ENCODE measurements at places on chromosomes 2 and 18.

- no peak for DNase-seq
These were observed 262.2 kb downstream of the HDAC4 start for GRCh38 chr2:239138610-239139009.

GRCh38 chr18:3604235-3604497 is 154.2 kb downstream of the TGIF1 start:
- DNase-seq, result no peak

- DNase-seq, result no peak
These were observed 96.8 kb upstream of the PPP1CB start for GRCh38 chr2:28654663-28655320.

- peak; percentile 66 for DNase-seq
These were observed 122.9 kb downstream of the TANC1 start for GRCh38 chr2:159091381-159091780.

DNA sequence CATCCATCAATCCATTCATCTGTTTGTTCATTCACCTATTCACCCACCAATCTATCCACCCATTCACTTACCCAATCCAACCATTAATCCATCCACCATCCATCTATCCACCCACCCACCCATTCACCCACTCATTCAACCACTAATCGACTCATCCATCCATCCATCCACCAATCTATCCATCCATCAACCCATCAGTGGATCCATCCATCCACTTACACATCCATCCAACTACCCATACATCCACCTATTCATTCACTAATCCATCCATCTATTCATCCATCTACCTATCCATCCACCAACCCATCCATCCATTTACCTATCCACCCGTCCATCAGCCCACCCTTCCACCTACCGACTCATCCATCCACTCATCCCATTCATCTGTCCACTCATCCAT is 11.3 kb downstream of the MYO7B start:
- DNase-seq, result no peak

GRCh38 chr2:174545240-174545639 is 52.4 kb downstream of the WIPF1 start:
- DNase-seq, result no peak

DNA sequence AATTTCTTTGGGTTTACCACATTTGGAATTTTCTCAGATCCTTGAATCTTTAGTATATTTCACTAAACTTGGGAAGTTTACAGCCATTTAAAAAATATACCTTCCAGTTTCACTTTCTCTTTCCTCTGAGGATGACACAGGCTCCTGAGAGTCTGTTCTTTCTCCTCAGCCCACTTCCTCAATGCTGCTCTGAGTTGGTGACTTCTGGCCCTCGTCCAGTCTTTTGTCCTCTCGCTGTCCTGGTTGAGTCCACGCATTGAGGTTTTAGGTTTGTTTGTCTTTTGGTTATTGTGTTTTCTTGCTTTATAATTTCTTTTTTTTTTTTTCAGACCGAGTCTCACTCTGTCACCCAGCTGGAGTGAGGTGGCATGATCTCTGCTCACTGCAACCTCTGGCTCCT is 40.7 kb upstream of the GALR1 start:
- peak; percentile 15 for DNase-seq

GRCh38 chr2:128520340-128520739 is 201.7 kb upstream of the HS6ST1 start:
- DNase-seq, result no peak

DNA sequence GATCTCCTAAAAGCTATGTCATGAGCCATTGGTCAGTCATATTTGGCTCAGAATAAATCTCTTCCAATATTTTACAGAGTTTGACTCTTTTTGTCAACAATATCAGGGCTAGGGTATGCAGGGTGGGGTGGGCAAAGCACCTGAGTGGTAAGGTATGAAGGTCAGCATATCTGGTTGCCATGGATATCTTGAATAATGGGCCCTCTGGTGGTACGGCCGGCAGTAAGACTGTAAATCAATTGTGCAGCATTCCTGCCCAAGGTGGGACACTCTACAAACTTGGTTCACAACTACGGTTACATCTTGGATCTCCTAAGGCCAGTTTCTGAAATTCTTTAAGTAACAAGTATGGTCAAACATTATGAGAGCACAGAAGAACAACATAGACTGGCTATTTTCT is 119.6 kb downstream of the SPOPL start:
- DNase-seq, result no peak

- no peak for DNase-seq
These were observed 27.6 kb upstream of the LGALSL start for GRCh38 chr2:64426183-64426952.

- no peak for DNase-seq
These were observed 13.4 kb downstream of the CERS6 start for GRCh38 chr2:168469281-168469988.

DNA sequence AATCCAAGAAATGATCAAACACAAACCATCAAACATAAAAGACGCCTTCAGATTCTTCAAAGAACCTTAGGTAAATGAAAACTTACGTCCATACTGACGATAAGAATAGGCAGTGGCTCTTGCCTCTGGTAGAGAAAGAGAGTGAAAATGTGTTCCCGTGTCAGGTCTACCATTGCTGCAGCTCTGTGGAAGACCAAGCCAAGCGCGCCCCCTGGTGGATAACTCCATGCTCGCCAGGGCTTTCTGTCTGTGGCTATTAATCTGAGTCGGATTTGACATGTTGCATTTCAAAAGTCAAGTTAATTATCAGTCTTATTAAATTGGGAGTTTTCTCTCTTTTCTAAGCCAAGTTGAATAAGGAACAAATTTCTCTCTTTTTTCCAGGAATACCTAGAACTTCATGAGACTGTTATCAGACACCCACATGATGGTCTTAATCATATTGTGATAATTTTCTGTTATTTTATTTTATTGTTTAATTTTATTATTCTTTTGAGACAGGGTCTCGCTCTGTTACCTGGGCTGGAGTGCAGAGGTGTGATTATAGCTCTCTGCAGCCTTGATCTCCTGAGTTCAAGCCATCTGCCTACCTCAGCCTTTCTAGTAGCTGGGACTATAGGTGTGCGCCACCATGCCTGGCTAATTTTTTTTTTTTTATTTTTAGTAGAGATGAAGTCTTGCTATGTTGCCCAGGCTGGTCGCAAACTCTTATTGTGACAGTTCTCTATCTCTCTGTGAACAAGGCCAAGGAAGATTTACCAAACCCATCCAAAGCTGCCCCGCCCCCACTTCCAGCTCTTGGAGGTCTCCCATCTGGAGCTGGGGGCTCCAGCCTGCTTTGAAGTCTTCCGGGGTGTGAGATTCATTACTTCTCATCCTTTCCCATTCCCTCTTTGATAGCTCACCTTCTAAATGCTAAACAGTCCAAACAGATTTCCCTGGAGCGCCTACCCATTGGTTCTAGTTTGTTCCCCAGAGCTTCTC is 15.8 kb upstream of the ZAP70 start:
- DNase-seq, result peak; percentile 86

GRCh38 chr2:163259489-163259888 is 420.9 kb upstream of the KCNH7 start:
- DNase-seq, result no peak

- no peak for DNase-seq
These were observed at the start of gene LRRTM4 for GRCh38 chr2:77521931-77522470. Gene LRRTM4, minus strand, starts transcription at chr2:77522376.

- peak; percentile 50 for DNase-seq
These were observed 398.8 kb downstream of the ARHGAP15 start for GRCh38 chr2:143528021-143528420.

DNA sequence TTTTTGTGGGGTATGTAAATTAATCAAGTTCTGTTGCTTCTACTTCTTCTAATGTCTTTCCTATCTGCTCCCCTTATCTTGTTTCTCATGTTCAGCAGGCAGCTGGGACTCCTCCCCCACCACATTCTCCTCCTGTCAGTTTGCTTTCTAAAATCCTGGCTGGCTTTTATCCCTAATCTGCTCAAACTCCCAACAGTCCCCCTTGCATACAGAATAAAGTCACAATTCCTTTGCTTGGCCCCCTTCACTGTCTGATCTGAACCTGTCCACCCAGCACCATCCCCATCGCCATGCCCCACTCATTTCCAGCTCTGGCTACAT is 2.2 kb downstream of the CFAP221 start:
- no peak for DNase-seq

GRCh38 chr18:55504808-55505207 is 83.2 kb downstream of the TCF4 start:
- no peak for DNase-seq

DNA sequence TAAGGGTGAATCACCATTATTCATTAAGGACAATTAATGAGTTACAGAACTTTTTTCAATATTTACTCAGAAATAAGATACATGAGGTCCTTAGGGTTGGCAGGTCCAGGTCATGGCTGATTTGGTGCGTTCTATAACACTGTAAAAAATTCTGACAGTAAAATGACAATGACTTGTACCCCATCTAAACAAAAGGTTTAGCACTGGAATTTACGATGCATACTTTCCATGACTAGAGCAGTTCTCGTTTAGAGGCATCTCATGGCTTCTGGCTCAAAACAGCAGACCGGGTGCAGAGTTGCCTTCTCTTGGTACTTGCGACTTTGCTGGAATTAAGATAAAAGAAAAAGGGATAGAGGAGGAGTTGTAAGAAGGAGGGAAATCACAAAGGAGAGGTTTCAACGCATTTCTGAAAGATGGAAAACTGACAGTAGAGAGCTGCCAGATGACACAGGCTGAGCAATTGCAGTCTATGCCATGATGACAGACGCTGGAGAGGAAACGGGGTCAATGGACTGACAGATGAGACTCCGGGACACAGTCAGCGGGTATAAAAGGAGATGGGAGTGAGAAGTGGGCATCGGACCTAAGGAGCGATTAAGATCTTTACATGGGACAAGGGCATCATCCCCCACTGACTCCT is 4.1 kb upstream of the CYS1 start:
- no peak for DNase-seq
